Cardiac septum (tissue), 1 donor: ENCODE measurements at places on chromosomes 6 and 20. TPM values are rescaled to one million over a fixed set of nuclear protein-coding genes. Genes with fewer than 3 reads are reported as not detected.

- DNase-seq: no peak
Observed at GRCh38 chr6:148658681-148659430, 88.0 kb upstream of the UST start.

DNA sequence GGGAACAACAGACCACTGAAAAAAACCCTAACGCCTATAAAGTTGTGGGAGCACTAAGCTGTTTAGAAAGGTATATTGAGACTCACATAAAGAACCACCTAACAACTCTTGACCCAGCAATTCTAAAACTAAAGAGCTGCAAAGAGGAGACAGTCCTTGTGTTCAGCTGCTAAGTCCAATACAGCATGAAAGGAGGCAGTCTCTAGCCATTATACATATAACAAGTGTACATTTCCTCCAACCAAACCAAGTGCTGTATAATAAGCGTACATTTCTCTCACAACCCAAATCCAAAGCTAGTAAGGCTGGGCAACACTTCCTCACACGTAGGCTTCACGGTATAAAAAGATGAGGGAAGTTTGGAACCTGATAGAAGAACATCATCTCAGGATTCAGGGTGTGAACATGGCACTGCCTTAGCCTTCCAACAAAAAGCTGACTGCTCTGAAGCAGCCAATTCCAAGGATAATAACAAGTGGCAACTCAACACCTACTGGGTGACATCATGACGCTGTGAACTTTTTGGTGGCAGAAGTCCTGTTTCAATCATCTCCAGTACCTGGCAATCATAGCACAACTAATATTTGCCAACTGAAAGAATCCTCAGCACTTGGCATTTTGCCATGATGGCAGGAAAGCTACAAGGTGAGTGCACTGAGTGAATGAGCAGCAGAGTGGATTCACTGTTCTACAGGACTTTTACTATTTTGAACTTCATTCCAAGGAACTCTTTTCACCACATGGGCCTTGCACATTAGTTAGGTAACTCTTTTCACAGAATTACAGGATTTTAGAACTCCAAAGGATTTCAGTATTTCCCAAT is 16.6 kb downstream of the TBC1D20 start:
- DNase-seq: no peak

GRCh38 chr6:77038807-77039206 is 424.5 kb downstream of the HTR1B start:
- DNase-seq: no peak

The GCM1 gene
- total RNA-seq: not detected

DNA sequence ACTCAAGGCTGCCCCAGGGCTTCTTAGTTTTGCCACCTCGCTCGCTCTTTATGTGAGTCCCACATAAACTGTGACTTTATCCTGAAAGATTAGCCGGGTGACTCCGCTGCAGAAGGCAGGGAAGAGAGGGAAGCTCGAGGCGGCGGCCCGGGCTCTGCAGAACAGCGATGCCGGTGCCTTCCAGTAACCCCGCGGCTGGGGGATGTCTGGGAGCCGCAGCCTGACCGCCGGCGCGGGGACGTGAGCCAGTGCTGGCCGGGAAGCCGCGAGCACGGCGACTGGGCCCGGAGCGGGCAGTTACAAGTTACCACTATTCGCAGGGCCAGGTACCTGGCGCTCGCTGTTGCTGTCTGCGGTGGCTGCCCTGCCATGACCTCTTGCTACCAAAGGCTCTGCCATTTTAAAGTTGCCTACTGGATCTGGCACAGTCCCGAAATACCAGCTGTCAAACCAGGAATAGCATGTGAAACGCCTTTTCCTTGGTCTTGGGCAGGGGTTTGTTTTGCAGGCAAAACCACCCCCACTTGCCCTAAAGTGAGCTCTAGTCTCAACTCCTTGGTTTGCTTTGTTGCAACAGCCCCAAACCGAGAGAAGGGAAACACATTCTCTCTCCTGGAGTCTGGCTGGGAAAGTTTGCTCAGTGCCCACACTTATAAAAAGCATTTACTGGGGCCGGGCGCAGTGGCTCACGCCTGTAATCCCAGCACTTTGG is 124.0 kb upstream of the SLC2A12 start:
- DNase-seq: peak; percentile 84

- no peak for DNase-seq
Observed at GRCh38 chr20:4710106-4710475, 11.6 kb upstream of the PRND start.

DNA sequence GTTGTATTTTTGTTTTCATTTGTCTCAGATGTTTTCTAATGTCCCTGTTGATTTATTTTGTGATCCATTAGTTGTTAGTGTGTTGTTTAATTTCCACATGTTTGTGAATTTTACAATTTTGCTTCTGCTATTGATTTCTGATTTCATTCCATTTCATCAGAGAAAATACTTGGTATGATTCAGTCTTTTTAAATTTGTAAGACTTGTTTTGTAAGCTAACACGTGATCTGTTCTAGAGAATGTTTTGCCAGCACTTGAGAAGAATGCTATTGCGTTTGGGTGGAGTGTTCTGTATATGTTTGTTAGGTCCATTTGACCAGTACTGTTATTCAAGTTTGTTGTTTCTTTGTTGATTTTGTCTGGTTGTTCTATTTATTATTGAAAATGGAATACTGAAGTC is 53.9 kb downstream of the KIZ start:
- DNase-seq: no peak

DNA sequence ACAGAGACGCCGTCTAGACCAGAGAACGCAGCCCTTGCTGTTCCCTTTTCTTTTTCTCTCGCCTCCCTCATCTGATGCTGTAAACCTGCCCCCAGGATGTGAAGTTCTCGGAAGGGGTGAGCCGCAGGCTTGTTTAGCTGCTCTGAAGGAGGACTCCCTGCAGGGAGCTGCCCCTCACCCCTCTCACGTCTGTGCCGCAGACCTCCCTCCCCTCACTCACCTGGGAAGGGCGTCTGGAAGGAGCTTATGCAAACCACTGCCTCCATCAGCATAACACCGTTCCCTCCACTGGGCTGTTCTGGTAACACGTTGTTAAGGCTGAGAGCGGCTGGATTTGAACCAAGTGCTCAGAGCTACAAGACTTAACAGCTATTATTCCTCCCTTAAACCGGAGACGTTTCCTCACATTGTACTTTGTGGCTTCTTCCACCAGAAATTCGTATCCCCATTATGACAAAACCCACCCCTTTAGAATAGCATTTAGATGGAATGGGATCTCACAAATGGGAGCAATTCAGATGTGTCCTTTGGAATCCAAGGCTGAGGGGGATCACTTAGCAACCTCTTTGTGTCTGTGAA is 99.8 kb downstream of the SMOC2 start:
- DNase-seq: no peak

The PGC gene
- total RNA-seq: not detected

GRCh38 chr20:53927990-53928389 is 142.4 kb downstream of the BCAS1 start:
- no peak for DNase-seq
